ENCODE measurements at places on chromosomes 3 and 15.

DNA sequence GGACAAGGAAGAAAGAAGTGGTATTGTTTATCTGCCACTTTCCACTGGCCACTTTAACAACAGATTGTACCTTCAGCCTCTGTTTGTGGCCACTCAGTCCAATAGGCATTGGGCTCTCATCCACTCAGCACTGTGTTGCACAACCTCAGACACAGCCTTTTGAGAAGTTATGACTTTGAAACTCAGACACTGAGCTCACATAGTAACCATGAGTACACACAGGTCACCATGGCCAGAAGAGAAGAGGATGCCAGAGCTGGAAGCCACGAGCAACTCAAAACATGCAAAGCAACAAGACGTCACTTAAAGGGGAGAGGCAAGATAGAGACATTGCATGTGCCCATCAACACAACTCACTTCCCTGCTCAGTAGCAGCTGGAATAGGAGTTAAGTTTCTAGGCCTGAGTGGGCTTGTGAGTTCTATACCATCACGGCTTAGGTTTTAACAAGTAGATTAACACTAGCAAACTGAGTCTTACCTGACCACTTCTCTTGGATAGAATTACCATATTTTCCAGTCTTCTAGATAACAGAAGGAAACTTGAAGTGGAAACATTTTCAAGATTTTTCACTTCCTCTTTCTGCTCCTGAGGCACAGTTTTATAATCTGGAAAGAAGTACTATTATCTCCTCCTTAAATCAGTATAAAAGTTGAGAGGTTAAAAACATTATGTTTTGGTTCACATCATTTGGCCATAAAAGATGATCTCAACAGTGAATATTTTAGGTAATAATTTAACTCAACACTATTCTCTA is 103.5 kb downstream of the IMPG2 start:
- no peak for DNase-seq

GRCh38 chr3:171653701-171654100 is 156.6 kb downstream of the PLD1 start:
- no peak for DNase-seq

GRCh38 chr3:30760040-30760695 is 134.3 kb downstream of the GADL1 start:
- DNase-seq = no peak

DNA sequence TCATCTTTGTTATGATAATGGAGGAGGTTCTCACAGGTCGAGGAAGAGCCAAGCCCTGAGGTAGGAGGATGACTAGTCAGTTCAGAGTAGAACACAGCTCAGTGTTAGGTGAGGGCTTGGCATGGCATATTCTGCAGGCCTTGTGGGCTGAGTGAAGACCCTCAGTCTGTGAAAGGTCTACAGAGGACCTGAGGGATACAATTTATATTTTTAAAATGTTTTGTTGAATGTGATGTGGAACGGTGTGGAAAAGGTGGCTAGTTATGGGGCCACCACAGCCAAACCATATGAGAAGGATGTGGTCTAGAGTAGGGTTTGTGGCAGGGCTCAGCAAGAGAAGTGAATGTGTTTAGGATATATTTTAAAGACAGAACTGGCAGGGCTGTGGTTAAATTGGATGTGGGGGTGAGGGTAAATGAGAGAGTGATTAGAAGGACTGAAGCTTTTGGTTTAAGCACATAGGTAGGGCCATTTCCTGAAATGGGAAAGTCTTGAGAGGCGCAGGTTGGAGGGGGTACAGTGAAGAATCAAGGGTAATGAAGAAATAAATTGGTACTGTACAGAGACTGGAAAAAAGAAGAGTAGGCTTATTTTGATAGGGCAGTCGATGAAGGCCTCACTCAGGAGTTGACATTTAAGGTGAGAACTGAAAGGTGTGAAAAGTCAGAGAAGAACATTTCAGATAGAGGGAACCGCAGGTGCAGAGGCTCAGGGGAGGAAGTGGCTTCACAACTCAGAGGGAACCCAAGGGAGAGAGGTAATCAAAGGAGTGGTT is 60.5 kb downstream of the SPTSSB start:
- no peak for DNase-seq

- no peak for DNase-seq
These were observed 136.1 kb upstream of the MME start for GRCh38 chr3:154943981-154944380.

DNA sequence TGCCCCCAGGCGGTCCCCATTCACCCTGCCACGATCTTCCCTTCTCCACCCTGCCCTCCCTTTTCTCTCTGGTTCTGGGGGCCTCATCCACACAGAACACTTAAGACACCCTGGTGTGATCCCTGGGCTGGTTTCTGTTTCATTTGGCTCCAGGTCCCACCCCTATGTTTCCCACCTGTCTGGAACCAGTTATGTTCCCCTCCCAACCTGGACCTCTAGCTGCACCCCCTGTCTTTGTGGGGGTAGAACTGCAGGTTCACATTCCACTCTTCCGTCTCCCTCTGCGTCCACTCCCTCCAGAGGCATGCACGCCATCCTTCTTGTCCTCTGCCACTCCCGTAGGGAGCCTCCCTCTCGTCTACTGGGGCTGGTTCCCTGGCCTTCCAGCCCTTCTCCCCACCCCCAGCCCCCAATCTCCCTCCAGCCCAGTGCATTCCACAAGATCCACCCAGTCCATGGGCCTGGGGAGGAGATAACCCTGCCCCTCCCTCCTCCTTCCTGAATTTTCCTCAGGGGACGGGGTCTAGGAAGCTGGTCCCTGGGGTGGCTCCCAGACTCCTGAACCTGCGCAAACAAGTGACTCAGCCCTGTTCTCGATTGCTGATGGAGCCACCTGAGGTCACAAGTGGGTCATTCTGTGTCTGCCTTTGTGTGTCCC is 73.8 kb downstream of the ABTB1 start:
- peak; percentile 92 for DNase-seq

- no peak for DNase-seq
These were observed 94.7 kb downstream of the CCNL1 start for GRCh38 chr3:157065201-157065600.

GRCh38 chr3:172357850-172358754 is 90.2 kb downstream of the GHSR start:
- DNase-seq = no peak

- DNase-seq = no peak
These were observed 118.7 kb downstream of the CACNA1D start for GRCh38 chr3:53613125-53613524.

DNA sequence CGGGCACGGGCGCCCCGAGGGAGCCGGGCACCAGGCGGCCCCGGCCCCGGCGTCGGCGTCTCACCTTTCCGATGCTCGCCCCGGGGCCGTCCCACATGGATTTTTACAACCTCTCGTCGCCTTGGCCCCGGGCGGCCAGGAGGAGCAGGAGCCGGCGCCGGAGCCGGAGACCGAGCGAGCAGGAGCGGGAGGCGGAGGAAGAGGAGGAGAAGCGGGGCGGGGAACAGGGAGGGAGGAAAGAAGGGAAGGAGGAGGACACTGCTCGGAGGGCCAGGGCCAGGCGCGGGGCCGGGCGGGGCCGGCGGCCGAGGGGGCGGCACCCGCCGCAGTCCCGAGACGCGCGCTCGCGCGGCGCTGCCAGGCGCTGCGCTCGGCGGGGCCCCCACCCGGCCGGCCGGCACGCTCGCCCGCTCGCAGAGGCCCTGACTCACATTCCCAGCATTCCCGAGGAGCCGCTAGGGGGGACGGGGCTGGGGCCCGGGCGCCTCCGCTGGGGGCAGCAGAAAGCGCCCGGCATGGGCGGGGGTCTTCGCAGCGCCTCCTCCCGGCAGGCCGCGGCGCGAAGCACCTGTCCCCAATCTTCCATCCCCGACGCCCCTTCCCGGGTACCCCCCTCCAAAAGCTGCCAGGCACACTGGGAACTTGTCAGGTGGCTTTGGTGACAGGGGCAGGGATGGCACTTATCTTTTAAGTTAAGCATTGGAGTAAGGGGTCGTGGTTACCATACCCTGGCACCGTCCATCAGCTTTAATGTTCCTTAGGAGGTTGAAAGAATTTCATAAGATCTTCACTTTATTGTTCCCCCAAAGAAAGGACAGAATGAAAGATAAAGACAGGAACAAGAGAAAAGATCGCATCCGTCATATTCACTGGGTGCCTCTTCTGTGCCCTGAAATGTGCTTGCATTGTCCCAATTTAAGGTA is at the start of gene ERC2:
ERC2 (minus strand) TSS at position 284 of the 923 bp plus-strand sequence.
- no peak for DNase-seq

- DNase-seq = no peak
These were observed 148.5 kb downstream of the SSR3 start for GRCh38 chr3:156406393-156406792.

- no peak for DNase-seq
These were observed 139.6 kb downstream of the PTPRG start for GRCh38 chr3:61701011-61701410.

- DNase-seq = peak; percentile 35
These were observed 393.5 kb downstream of the RSL24D1 start for GRCh38 chr15:54803134-54803808.

DNA sequence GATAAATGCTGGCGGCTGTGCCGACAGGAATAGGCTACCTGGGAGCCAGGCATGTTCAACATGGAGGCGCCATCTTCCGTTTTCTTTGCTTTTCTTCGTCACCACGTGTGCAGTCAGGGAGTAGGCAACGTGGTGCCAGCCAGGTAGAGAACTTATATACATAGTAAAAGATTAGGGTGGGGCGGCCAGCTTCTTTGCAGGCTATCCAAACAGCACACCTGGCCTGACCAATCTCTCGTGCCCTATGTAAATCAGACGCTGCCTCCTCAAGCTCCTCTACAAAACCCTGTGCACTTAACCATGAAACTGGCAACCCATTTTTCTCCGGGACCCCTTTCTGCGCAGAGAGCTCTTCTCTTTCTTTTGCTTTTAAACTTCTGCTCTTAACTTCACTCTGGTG is 28.6 kb upstream of the OR5K4 start:
- no peak for DNase-seq

Measured in PC-9 (cell line).